ENCODE measurements at places on chromosomes 13 and 19.

DNA sequence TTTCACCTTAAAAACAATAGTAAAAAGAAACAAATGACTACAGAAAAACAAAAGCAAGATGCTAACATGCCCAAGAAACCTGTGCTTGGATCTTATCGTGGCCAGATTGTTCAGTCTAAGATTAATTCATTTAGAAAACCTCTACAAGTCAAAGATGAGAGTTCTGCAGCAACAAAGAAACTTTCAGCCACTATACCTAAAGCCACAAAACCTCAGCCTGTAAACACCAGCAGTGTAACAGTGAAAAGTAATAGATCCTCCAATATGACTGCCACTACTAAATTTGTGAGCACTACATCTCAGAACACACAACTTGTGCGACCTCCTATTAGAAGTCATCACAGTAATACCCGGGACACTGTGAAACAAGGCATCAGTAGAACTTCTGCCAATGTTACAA is 6.0 kb downstream of the CKAP2 start:
- DNase-seq, result no peak

GRCh38 chr13:73665261-73665660 is 468.9 kb downstream of the KLF12 start:
- peak; percentile 29 for DNase-seq

GRCh38 chr19:27972291-27973040 is 1240.5 kb downstream of the UQCRFS1 start:
- no peak for DNase-seq

DNA sequence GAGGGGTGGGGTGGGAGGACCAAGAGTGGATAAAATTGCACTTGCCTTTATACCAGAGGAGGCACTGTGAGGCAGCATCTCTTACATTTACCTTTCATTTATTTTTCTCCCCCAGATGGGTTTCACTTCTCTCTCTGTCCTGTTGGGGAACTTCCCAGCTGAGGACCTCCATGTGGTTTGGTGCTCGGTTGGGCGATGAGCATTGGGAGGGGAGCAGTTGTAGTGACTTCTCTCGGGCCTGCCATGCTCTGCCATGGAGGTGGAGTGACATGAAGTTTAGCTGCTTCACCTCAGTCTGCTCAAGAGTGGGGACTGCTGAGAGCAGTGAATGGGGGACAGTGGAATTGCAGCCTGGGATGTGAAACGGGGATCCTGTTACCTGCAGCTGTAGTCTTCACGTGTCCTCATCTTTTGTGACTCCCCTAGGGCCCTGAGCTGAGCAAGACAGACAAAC is 23.1 kb upstream of the CXCL17 start:
- DNase-seq, result no peak

- DNase-seq, result no peak
Observed at GRCh38 chr19:6864325-6864940, 22.9 kb upstream of the ADGRE1 start.

GRCh38 chr13:27774169-27774568 is 18.1 kb upstream of the GSX1 start:
- DNase-seq, result no peak

DNA sequence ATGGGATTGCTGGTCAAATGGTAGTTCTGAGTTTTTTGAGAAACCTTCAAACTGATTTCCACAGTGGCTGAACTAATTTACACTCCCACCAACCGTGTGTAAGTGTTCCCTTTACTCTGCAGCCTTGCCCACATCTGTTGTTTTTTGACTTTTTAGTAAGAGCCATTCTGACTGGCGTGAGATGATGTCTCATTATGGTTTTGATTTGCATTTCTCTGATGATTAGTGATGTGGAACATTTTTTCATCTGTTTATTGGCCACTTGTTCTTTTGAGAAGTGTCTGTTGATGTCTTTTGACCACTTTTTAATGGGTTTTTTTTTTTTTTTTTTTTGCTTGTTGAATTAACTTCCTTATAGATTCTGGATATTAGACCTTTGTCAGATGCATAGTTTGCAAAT is 4.3 kb downstream of the CAB39L start:
- DNase-seq, result no peak

- no peak for DNase-seq
Observed at GRCh38 chr13:43373400-43373799, 350.0 kb downstream of the DNAJC15 start.

DNA sequence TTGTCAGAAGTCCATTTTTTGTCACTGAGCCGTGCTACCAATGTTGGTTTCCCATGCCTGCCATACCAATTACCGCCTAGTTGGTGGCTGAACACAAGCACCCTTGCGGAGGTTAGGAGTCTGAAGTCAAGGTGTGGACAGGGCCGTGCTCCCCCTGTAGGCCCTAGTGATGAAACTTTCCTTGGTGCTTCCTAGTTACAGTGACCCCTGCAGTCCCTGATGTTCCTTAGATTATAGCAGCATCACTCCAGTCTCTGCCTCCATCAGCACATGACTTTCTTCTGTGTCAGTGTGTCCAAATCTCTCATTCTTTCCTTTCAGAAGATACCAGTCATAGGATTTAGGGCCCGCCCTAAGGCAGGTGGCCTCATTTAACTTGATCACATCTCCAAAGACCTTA is 99.0 kb downstream of the MYO16 start:
- no peak for DNase-seq

DNA sequence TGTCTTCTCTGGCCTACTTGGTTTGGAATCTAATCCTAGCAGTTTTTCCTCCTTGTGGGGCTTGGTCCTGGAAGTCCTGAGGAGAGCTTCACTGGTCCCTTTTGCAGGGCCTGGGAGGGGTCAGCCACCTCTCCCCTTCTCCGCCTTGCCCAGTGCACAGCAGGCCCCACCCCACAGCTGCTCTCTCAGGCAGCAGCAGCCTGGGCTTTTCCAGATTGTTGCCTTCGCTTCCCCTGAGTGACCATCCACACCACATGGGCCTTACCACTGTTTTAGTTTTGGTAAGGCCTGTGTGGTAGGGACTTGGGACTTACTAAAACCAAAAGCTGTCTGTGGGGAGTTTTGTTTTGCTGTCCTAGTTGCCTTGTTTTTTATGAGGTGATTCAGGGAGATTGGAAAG is 11.5 kb downstream of the MPHOSPH8 start:
- no peak for DNase-seq

DNA sequence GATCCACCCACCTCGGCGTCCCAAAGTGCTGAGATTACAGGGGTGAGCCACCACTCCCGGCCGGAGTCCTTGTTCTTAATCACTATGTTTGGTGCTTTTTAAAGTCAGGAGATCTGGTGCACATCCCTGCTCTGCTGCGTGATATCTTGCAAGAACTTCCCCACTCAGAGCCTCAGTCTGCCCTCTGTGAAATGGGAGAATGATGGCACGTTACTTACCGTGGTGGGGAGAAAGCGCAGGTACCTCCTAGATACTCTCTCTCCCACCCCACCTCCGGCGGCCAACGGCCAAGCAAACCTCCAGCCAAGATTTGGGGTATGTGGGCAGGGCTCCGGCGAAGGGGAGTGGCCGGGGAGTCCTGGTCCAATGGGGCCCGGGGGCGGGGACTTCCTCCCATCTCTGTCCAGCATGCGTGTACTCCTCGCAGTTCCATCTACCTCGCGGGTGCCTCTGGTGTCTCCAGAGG is at the start of gene RYR1:
Gene RYR1 (plus strand): TSS at position 424 of the 466 bp plus-strand sequence. CDS start 139 bp downstream, outside the sequence.
- DNase-seq, result peak; percentile 76

GRCh38 chr19:50258918-50259372 is 55.5 kb downstream of the MYH14 start:
- DNase-seq, result peak; percentile 37

DNA sequence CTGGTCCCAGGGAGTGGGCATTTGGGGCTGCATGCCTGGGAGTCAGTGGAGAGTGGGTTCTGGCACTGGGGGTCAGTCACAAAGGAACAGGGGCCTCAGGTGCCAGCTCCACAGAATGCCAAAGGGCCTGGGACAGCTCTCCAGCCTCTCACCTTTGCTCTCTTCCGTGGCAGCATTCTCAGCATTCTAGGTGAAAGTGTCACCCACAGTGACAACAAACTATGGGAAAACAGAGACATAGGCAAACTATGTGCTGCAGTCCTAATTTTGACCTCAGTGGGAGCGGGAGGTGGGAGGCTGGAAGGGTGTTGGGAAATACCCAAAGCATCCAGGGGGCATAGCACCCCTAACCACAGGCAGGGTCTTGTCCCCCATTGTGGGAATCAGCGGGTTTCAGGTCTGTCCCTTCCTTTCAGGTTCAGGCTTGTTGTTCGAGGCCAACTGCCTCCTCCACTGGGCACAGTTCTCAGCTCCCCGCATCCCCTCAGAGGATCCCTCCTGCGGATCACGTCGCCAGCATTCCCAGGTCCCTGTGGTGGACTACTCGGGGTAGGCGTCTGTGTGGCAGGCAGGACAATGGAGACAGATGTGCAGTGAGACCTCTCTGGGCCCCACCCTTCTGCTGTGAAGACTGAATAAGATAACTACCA is 52.4 kb downstream of the TSHZ3 start:
- no peak for DNase-seq

- no peak for DNase-seq
Observed at GRCh38 chr19:13070425-13071140, 32.1 kb downstream of the LYL1 start.

- no peak for DNase-seq
Observed at GRCh38 chr13:70723732-70724131, 615.5 kb upstream of the KLHL1 start.

GRCh38 chr13:112117258-112117954 is 50.5 kb downstream of the SOX1 start:
- no peak for DNase-seq

- no peak for DNase-seq
Observed at GRCh38 chr19:2627855-2628254, 74.6 kb downstream of the GNG7 start.

- no peak for DNase-seq
Observed at GRCh38 chr19:32241932-32242710, 103.3 kb upstream of the ZNF507 start.

GRCh38 chr19:42066075-42066754 is 3.8 kb downstream of the GRIK5 start:
- no peak for DNase-seq

DNA sequence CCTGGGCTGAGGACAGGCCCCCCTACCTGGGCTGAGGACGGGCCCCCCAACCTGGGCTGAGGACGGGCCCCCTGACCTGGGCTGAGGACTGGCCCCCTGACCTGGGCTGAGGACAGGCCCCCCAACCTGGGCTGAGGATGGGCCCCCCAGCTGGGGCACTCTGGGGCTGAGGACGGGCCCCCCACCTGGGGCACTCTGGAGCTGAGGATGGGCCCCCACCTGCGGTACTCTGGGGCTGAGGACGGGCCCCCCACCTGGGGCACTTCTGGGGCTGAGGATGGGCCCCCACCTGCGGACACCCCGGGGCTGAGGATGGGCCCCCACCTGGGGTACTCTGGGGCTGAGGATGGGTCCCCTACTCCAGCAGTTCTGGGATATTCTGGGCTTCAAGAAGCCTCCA is 65.5 kb downstream of the RASA3 start:
- DNase-seq, result no peak

DNA sequence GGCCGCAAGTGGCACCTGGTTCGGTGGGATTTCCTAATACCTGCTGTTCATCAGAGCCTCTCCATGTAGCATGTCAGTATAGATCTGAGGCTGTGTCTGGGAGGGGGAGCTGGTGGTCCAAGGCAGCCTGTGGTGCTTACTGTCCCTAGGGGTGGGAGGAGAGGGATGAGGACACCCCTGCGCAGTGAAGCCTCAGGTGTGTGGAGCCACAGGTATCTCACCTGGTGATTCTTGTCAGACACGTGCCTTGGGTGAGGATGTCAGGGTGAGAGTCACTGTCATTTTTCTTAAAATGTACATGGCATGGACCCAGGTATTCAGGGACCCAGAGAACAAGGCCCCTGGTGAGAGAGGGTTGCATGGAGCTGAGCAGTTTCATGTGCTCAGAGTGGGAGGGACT is 11.7 kb downstream of the CEACAM4 start:
- no peak for DNase-seq

GRCh38 chr13:51180853-51181511 is 41.2 kb upstream of the FAM124A start:
- no peak for DNase-seq

- DNase-seq, result no peak
Observed at GRCh38 chr19:4097501-4097900, 26.4 kb downstream of the MAP2K2 start.

DNA sequence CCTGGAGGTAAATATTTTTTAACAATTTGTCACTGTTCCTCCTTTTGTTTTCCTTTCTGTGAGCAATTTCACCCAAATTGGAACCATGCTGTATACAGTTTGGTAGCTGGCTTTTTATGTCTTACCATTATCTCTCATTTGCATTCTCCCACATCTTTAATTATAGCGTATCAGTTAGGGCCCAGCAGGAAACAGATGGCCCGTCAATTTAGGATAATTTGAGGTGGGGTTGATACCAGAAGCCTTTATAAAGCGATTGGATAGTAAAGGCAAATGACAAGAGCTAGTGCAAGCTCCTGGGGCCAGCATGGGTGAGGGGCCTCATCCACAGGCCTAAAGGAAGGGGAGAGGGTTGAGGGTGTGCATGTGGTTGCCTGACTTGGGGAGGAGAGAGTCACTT is 3.8 kb upstream of the IFNL4 start:
- DNase-seq, result no peak

- peak; percentile 12 for DNase-seq
Observed at GRCh38 chr19:377801-378581, 31.0 kb downstream of the C2CD4C start.

DNA sequence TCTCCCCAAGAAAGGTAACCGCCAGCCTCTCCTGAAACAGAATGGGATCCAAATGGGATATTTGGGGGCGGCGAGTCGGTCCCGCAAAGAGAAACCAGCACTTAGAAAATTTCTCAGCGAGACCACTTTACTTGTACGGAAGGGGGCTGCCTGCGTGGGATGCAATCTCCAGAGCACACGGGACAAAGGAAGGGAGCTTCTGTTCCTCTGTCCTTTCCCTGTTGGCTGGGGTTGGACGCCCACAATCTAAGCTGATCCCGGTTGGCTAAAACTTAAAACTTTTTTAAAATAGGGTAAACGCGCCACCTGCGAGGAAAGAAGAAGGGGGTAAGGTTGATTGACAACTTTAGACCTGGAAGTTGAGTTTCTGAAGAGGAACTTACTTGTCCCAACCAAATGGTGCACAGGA is 826 bp upstream of the BSG start:
- no peak for DNase-seq

GRCh38 chr19:41868120-41868988 is 8.3 kb downstream of the RPS19 start:
- no peak for DNase-seq

DNA sequence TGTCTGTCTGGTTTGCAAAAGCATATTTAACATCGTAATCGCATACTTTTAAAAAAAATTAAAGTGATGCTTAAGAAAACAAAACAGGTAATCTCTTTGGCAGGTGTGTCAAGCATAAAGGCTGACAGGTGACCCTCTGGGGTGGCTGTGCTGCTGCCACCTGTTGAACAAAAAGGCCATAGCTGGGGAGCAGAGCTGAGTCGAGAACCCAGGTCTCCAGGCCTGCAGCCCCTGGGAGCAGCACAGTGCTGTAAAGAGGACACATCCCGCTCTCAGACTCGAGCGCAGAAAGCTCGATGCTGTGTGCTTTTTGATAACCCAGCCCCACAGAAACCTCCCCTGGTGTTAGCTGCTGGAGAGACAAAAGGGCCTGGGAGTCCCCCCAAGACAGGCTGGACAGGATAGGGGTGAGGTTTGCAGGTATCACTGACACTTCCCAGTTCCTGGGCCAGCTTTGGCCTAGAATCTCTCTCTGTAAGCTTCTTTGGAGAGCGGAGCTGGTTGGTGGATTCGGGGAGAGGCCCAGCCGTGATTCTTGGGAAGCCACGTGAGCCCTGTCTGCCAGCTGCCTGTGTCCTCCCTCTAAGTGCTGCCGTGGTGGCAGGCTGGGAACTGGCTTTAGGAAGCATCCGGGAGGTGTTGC is 66.9 kb downstream of the C13orf42 start:
- DNase-seq, result no peak

- no peak for DNase-seq
Observed at GRCh38 chr19:33550768-33551167, 29.2 kb upstream of the PEPD start.

Data from right hindlimb (tissue), 1 donor.